ENCODE measurements at places on chromosomes 1 and 21.

- DNase-seq: no peak
Observed at GRCh38 chr21:46150491-46151121, 4.8 kb downstream of the FTCD start.

GRCh38 chr1:208332774-208333126 lies 88.6 kb upstream of the PLXNA2 start:
- no peak for DNase-seq

GRCh38 chr1:168843401-168843800 lies 114.4 kb upstream of the DPT start:
- no peak for DNase-seq

DNA sequence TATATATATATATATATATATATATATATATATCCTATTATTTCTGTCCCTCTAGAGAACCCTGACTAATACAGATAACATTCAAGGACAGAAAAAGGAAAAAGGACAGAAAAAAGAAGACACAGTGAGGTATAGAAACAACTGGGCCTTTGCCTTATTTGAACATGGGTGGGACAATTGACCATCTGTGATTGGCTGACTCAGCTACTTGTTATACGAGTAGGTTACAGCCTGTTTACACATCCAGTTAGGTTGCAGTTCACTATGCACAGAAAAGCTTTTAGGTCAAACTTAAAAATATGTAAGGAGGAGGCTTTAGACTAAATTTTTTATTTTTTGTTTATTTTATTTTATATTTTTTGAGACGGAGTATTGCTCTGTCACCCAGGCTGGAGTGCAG lies 39.8 kb upstream of the RGS8 start:
- DNase-seq: no peak

DNA sequence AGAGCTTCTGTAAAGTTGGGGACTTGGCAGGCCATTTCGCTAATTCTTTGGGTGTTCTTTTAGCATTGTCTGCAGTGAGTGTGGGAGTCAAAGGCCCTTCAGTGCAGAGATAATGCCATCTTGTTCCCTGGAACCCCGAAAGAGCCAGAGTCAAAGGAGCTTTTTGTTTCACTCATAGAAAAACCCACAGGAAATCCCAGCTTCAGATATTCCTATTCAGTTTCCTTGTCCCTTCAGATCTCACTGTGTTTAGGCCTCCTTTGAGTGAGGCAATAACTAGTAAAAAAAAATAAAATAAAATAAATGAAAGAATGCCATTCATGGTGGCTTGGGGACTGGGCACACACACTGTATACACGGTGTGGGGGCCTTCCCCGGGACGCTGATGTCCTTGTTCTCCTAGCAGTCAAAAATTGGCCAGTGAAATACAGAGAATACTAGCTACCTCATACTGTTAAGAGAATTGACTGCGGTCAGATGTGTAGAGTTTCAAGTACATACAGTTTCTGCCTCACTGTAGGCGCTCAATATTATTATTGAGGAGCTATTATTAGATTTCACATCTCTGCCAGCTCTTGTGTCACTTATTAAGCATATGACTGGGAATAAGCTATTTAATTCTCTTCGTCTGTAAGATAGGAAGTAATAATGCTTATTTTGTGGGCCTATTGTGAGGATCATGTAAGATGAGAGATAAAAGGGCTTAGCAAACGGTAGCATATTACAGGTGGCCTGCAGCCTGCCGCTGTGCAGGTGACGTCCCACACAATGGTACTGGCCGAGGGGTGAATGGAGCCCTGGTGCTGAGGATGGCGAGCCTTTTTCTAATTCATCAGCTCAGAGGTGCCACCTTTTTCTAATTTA lies 16.7 kb downstream of the DISC1 start:
- DNase-seq: no peak

DNA sequence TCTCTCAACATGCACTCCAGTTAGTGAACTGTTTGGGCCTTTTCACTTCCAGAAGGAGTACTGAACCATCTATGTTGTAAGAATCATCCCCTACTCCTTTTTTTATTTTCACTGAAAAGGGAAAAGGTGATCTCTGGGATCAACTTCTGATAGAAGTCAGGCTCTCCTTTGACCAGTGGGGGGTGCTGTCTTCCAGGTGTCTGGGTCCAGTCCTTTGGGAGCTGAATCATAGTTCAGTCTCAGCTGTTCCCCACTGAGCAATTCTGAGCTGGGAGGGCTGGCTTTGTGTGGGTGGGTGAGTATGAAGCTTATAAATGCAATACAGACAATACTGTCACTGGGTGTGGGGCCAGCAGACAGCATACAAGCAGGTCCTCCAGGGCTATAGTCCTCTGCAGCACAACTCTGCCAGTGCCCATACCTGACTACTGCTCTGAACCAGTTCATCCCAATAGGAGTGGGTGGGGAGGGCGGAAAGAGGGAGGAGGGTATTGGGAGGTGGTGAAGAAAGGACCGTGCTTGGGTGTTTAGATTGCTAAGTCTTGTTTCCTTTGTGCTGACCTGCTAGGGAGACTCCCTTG lies 12.5 kb upstream of the SARS1 start:
- DNase-seq: no peak

DNA sequence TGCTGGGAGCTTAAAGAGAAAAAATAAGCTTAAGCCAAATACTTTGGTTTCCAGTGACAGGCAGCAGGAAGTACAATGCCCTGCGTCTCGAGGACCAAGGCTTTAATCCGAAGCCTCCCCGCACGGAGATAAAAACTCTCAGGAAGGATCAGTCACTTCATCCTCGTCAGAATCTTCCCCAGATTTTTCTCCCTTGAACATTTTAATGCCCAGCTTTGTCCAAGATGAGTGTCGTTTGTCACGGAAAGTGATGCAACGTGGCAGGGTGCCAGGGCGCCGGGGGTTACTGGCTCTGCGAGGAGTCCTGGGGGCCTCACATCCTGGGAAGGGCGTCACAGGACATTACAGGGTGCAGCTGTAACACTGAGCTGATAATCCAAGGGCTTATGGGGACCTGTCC lies 25.2 kb upstream of the PCBP3 start:
- no peak for DNase-seq

DNA sequence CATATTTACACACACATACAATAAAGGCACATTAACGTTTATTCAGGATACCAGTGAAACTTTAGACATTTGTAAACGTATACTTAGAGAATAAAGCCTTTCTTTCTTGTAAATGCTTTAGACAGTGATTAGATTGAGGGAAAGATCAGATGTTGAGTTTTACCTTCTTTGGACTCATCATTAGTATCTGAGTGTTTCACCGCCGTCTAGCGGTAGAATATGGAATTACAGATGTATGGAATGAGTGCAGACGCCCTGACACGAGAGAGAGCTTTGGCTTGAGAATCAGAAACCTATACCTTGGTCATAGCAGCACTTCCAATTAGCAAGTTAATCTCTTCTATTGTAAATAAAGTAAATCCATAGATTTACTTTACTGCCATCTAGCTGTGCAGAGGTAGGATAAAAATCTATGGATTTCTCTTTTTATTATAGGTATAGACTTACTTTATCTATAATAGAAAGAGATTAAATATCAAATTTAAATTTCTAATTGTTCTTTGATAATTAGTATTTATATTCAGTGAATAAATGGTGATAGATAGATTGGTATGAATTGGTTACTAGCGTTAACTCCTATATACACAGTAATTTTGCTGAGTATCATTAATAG lies 12.6 kb downstream of the FLG2 start:
- peak; percentile 24 for DNase-seq

- DNase-seq: no peak
Observed at GRCh38 chr1:164716992-164717703, 158.2 kb downstream of the PBX1 start.

DNA sequence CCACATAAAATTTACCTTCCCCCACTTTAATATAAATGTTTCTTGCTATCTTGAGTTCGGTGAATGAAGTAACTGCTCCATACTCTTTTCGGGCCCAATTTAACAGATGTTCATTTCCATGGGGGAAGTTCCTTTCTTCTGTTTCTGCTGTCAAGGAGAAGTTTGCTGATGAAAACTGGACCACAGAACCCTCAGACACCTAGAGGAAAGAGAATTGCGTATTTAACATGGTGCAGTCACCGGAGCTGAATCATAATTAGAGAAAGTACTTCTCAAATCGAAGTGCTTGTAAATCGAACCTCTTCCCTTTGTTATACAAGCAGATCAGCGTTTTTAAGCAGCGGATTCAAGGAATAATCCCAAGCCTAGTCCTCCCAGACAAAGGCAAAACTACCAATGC lies 151.2 kb downstream of the TGFBR3 start:
- no peak for DNase-seq

Measured in SK-N-MC (cell line).